Stimulated activated CD4-positive, alpha-beta T cell treated with anti-CD3 and anti-CD28 coated beads, Interleukin-4, amount 100 ng/mL, for 1 hour (primary cell): ENCODE measurements at places on chromosomes 12 and 14.

GRCh38 chr14:81329640-81330381 lies 70.3 kb downstream of the STON2 start:
- DNase-seq, result no peak

DNA sequence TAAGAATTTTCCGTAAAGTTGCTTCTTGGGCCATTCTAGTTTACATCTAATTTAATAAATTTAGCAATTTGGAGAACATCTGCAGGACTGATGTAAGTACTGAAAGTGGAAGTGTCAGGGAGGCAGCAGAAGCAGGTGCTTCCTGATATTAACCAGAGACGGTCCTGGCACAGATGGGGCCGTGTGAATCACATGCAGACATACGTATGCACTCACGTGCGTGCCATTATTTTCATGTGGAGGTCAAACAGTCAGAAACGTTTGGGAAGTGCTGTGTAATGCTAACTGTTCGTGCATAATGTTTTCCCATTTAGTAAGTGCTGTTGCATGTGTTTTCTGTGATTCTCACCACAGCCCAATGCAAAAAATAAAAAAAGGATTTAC lies 87.8 kb upstream of the DYNC1H1 start:
- peak; percentile 66 for DNase-seq

DNA sequence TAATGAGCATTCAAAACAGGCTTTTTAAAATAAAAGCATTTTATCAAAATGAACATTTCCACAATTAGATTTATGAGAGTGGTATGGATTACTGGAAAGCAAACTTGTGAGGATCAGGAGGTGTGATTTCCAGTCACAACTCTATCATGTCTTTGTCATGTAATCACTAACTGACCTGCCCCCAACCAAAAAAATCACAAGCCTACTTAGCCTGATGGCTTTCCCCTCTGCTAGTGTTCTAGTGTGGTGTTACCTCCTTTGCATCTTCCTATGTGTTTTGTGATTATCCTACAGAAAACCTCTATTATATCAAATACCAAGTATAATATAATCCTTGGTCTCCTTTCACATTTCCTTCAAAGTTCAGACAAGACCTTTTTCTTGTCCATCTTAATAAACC lies 168.6 kb downstream of the NOVA1 start:
- DNase-seq, result no peak

GRCh38 chr14:104863131-104863862 lies 1.8 kb upstream of the CEP170B start:
- DNase-seq, result no peak

- no peak for DNase-seq
Measured at GRCh38 chr12:64616201-64616600, 5.9 kb downstream of the RASSF3 start.

GRCh38 chr12:102483466-102483865 lies 3.1 kb upstream of the IGF1 start:
- no peak for DNase-seq

GRCh38 chr12:12115514-12115913 lies 44.8 kb downstream of the BCL2L14 start:
- DNase-seq, result no peak

GRCh38 chr12:112381406-112381882 lies 787 bp downstream of the HECTD4 start:
- peak; percentile 35 for DNase-seq

GRCh38 chr14:63705561-63706070 lies 22.2 kb downstream of the SGPP1 start:
- no peak for DNase-seq

DNA sequence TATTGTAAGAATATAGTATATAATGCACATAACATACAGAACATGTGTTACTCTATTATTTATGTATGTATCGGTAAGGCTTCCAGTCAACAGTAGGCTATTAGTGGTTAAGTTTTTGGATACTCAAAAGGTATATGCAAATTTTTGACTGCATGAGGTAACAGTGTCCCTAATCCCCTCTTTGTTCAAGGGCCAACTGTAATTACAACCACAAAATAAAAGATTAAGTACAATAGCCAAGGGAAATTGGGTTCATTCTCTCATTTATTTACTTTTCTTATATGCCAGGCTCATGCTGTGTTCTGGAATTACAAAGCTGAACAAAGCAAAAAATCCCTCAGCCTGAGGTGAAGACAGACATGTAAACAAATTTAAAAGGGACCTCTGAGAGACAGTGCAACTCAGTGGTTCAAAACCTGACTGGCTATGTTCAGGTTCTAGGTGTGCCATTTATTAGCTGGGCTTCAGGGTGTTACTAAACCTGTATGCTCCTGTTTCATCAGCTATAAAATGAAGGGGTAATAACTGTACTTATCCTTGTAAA lies 43.4 kb upstream of the TSPAN8 start:
- DNase-seq, result no peak

- DNase-seq, result no peak
Measured at GRCh38 chr12:38373784-38374183, 57.2 kb downstream of the ALG10B start.

- DNase-seq, result no peak
Measured at GRCh38 chr12:26691234-26691970, 141.6 kb downstream of the ITPR2 start.

DNA sequence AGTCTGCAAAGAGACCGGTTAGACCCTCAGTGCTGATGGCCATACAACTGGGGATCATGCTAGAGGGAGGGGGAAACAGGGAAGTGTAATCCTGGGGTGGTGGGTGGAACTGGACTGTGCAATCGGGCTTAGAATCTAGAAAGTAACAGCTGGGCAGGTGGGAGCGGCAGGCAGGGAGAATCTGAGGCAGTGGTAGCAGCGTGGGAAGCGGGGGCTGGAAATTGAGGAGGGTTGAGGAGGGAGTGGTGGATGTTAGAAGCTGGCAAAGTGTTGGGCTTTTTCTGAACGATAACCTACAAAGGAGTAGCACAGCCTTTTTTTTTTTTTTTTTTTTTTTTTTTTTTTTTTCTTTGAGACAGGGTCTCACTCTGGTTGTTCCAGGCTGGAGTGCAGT lies 3.1 kb upstream of the IGFBP6 start:
- no peak for DNase-seq
